ENCODE measurements at places on chromosomes 6 and 20.

- no peak for DNase-seq
Measured at GRCh38 chr20:14956026-14956425, 618.6 kb upstream of the FLRT3 start.

- no peak for DNase-seq
Measured at GRCh38 chr6:107532706-107533105, 42.8 kb downstream of the SOBP start.

- DNase-seq: no peak
Measured at GRCh38 chr20:32848846-32849245, 9.9 kb upstream of the EFCAB8 start.

- DNase-seq: no peak
Measured at GRCh38 chr6:12585497-12585958, 131.0 kb upstream of the PHACTR1 start.

DNA sequence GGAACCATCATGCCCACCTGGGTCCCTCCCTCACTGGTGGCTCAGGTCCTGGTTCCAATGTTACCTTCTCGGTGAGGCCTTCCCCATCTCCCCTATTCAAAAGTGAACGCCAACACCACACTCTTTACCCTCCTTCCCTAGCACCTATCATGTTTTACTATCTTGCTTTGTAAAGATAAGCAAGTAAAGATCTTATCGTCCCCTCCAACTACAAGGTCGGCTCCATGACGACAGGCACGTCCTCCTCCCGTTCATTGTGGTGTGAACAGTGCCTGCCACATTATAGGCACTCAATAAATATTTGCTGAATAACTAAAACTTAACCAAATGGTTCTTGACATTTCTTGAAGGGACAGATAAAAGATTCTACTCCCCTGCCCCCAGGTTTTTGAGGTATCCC is 147.1 kb downstream of the PREX1 start:
- no peak for DNase-seq

DNA sequence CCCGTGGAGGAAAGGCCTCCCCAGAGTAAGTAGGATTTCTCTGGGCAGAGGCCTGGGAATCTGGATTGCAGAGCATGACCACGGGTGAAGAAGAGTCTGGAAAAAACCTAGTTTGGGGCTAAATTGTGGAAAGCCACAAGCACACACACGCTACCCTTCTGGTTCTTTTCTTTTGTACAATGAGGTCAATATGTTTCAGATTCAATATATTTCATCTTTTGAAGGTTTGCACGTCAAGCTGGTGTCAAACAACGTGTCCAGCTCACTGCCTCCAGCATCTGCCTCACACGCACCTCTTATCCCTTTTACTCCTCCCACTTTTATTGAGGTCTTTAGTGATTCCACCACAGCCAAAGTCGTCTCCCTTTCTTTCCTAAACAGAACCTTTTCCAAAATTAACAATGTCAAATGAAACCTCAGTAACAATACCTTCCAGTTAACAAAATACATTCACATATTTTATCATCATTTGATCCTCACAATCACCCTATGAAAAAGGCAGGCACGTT is 773 bp upstream of the EPB41L2 start:
- DNase-seq: no peak

DNA sequence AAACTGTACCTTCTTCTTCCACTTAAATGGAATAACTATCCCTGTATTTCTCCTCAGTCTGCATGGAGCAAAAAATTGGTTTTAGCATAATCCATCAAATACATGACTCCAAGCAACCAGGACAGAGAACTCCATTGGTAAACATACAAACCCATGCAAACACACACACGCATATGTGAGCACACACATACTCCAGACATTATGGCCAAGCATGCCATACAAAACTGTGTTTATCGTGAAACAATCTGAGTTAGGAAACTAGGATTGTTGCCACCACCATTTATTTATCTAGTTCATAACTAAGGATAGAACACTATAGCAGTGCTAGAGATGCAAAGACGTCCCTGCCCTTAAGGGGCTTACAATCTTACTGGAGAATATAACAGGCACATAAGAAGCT is 206.0 kb upstream of the SHLD1 start:
- DNase-seq: no peak

DNA sequence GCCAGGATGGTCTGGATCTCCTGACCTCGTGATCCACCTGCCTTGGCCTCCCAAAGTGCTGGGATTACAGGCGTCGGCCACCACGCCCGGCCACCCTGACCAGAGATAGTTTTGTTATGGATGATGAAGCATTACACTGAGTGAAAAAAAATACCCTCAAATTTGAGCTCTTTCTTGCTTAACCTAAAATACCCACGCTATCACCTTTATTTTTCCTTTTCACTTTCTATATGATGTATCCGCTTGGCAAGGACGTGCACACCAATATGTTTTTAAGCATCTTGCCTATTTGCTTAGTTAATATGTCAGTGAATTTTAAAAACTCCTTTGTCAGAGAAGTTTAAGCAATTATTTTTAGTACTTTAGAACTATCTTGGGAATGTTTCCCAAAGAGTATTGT is 150.4 kb downstream of the INSM1 start:
- no peak for DNase-seq

GRCh38 chr6:133502441-133503335 is 261.5 kb downstream of the EYA4 start:
- DNase-seq: peak; percentile 89

DNA sequence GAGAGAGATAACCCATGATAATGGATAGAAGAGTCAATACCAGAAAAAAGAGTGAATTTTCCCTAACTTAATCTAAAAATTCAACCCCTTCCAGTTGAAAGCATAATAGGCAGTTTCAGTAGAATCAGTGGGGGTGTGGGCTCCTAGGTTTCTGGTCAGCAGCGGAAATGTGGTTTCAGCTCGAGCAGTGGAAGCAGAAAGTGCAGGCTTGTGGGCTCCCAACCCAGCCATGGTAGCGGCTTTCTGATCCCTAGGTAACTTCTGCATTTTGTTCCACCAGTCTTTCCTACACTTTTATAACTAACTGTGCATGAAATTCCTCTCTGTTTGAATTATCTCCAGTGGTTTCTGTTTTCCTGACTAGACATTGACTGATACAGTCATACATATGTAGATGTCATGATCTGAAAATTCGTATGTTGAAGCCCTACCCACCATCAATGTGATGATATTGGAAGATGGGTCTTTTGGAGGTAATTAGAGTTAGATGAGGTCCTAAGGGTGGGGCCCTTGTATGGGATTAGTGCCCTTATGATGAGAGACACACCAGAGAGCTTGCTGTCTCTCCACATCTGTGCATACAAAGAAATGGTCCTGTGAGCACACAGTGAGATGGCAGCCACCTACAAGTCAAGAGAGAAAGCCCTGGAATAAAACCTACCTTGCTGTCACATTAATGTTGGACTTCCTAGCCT is 6.5 kb upstream of the DDO start:
- no peak for DNase-seq

DNA sequence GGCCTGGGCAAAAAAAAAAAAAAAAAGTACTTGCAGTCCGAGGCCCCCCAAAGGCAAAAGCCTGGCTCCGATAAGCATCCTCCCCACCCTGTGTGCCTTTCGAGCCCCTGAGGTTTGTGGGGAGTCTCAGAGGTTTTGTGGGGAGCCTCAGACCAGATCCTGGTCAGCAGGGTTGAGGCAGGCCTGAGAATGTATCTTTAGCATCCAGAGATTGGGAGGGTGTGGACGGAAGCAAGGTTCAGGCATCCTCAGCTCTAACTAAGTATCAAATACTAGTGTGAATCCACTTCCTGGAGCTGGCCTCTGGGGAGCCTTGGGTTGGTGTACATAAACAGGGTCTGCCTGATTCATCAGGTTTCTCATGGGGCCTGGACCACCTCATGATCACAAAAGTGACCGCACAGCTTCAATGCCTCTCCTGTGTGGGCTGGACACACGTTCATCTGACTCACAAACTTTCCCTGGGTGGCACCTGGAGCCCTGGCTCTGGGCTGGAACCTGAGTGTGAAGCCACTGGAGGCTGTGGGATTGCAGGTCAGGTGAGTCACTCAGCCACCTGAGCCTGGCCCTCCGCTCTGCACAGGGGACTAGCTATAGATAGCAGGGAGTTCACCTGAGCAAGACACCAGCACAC is 24.4 kb downstream of the PCMTD2 start:
- no peak for DNase-seq

- no peak for DNase-seq
Measured at GRCh38 chr6:19812512-19813119, 24.6 kb upstream of the ID4 start.

DNA sequence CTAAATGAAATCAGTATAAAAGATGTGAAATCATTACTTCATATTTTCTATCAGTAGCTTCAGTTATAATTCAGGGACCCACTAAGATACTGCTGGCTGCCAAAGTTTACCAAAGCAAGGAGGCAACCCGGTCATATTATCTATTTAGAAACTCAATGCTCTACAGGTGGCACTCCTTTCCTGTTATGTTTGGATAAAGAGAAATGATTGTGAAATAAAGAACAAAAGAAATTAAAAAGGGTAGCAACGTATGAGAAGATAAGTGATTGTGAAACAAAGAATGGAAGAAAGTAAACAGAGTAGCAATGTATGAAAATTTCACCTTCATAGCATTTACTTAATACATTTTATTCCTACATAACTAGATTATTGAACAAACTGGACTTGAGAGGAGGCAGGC is 45.2 kb downstream of the RSPH3 start:
- no peak for DNase-seq

- DNase-seq: no peak
Measured at GRCh38 chr6:74480561-74480960, 725.3 kb downstream of the COL12A1 start.

- DNase-seq: no peak
Measured at GRCh38 chr6:67897998-67898607, 737.0 kb upstream of the ADGRB3 start.

GRCh38 chr6:111540681-111541025 is 57.6 kb upstream of the REV3L start:
- DNase-seq: no peak
